Panc1 (cell line): ENCODE measurements at places on chromosomes 3 and 15.

DNA sequence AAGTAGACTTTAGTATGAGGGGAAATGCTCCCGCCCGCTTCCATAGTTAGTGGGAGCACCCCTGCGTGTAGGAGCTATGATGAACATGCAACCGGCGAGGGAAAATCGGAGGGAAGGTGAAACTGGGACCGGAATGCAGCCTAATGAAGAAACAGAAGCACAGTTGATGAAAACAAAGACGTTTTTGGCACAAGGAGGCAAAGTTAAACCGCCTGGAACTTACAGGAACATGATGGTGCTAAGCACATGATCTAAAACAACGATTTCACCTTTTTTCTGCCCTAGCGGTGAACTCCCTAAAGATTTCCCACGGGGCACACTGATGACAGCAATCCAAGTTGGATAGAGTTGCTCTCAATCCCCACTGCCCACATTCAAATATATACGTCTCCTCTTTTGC is 49.4 kb upstream of the SPATA12 start:
- DNase-seq: no peak

DNA sequence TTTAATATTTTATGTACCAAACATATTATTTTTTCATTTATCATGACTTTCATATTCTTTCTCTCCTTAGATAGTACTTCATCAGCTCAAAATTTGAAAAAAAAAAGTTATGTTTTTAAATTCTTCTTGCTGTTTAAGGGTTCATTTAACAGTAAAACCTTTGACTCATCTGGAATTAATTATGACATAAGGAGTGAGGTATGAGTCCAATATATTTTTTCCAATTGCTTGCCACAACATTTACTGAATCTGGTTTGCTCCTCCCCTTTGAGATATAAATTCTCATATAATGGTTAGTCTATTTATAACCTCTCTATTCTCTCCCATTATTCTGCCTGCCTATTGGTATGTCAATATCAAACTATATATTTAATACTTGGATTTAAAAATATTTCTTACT is 387.8 kb downstream of the TUSC7 start:
- DNase-seq: no peak

- no peak for DNase-seq
These were observed at the start of gene MST1R for GRCh38 chr3:49903451-49904424. Gene MST1R, minus strand, starts transcription at chr3:49903873. Its CDS starts 264 bp downstream, at chr3:49903609.

DNA sequence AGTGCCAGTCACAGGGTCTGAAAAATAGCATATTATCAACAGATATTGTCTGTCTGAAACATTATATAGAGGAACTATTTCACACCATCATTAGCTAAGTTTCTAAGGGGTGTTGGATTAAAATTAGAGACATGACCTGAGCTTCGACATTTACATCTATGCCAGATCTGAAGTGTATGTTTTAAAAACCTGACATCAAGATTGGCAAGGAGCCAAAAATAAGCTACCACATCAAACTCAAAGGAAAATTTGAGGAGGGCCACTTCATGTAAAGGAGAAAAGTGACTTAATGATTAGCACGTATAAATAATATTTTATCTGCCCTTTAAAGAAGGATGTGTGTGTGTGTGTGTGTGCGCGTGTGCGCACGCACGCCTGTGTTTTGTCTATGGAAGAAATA is 752.0 kb upstream of the GRM7 start:
- DNase-seq: no peak

DNA sequence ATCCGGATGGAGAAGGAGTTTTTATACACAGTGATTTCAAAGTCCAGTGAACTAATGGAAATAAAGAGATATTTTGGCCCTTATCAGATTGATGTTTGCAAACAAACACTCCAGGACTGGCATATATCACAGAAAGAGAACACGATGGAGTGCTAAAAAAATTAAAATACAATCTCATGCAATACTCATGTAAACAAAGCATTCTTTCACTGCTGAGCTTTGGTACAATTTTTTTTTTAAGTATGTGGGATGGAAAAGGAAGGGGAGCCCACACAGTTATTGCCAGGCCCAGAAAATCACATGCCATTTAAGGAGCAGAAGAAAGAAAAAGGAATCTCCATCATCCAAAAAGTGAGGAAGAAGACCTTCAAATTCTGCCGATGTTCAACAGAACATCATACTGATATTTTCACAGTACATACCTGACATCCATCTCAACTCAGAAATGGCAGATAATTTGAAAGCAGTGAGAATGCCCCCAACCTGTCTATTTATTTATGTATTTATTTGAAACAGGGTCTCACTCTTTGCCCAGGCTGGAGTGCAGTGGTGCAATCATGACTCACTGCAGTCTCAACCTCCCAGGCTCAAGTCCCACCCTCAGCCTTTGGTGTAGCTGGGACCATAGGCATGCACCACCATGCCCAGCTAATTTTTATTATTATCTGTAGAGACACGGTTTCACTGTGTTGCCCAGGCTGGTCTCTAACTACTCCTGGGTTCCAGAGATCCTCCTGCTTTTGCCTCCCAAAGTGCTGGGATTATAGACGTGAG is 107.5 kb upstream of the SLC2A2 start:
- no peak for DNase-seq

- no peak for DNase-seq
These were observed 254.9 kb downstream of the LPP start for GRCh38 chr3:188408831-188409230.

GRCh38 chr3:183182732-183183610 is 20.4 kb upstream of the LAMP3 start:
- no peak for DNase-seq

GRCh38 chr3:31105438-31106077 is 211.1 kb upstream of the GADL1 start:
- DNase-seq: peak; percentile 27

DNA sequence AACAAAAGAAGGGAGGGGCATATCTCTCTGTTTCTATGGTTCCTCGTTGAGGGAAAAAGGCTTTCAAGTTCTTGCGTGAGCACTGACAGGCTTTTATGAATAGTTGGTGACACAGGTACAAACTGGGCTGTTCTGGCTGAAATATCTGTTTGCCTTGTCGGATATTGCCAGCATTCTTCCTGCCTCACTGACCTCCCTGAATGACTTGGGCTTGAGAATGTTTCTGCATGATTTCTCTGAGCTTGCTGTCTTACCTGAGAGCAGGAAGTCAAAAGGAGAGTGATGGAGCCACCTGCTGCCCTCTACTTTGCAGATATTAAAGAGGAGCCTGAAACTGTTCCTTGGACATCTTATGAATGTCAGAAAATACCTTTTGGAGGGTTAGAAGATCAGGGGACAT is 4.8 kb downstream of the GCNT3 start:
- no peak for DNase-seq

DNA sequence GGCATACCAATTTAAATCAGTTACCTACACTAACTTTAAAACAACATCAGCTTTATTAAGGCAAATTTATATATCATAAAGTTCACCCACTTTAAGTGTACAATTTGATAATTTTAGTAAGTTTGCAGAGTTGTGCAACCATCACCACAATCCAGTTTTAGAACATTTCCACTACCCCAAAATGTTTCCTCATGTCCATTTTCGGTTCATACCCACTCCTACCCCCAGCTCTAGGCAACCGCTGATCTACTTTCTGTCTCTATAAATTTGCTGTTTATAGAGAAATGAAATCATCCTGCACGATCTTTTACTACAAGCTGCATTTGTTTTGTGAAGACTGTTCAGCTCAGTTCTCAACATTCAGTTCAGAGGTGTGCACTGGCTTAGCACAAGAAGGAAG is 31.5 kb upstream of the FAM81A start:
- no peak for DNase-seq

GRCh38 chr3:100269410-100270214 is 8.8 kb downstream of the TBC1D23 start:
- DNase-seq: peak; percentile 70

DNA sequence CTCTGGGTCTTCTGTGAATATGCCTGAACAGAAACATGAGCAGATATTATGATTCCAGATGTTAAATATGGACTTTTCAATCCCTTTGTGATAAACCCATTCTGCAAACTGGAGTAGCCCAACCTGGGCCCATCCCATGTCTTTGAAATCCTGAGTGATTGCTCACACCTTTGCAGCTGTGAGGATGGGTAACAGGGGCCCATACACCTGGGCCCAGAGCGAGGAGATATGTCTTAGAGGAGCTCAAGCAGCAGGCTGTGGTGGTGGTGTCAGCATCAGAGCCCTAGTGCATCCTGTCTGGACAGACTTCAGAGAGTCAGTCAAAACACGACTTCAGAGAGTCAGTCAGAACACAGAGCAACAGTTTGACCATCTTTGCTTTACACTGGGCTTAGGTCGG is 64.9 kb upstream of the LIMD1 start:
- DNase-seq: no peak
